ENCODE measurements at places on chromosomes 4 and X.

DNA sequence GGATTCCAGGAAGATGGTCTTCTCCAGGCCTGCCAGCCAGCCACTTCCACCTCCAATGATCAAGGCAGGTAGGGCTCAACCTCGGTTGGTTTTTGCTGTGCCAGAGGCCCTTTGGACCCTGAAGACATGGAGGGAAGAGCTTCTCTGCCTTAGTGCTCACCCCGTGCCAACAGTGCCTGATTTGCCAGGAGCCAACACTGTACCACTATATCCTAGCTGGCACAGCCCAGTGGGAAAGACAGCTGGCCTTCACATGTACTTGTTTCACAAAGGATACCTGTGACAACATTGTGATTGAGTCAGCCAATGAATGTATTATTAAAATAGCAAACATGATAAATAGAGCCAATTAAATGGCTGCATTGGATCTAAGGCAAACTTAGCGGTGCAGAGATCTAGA, 51.9 kb upstream of the PRPS1 start:
- DNase-seq, result no peak

- DNase-seq, result no peak
Measured at GRCh38 chrX:134371133-134371532, 88.8 kb upstream of the HPRT1 start.

DNA sequence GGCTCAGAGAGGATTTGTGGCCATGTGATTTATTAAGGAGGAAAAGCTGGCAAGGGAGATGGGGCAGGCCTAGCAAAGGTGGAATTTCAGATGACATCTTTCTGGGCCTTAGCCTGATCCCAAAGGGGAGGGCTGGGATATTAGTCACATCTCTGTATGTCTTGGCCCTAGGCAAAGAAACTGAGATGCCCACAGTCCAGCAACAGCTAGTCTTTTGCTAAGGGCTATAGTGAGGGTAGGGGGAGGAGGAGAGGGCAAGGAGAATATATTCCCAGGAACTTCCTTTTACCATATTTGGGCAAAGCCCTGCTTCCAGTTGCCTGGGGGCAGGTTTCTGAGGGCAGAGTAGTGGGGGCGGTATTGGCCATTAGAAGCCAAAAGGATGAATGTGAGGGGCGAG, 209.8 kb upstream of the NR3C2 start:
- DNase-seq, result no peak

DNA sequence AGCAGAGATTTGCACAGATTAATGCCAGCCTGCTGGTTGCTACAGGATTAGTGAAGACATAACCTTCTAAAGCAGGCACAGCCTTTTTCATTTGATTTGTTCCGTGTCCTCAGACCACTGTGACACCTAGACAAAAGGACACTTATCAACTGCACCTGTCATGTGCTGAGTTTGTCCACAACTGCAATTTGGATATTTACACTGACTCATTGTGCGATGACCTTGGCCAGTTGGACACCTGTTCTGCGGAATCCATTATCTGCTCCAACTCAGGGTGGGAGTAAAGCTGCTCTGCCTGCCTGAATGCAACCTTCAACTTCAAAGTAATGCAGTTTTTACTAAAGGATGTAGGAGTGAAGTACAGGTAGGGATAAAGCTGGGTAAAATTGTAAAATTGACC, 4.1 kb upstream of the NR0B1 start:
- DNase-seq, result no peak

- peak; percentile 52 for DNase-seq
Measured at GRCh38 chr4:118033148-118034052, 886 bp upstream of the NDST3 start.

DNA sequence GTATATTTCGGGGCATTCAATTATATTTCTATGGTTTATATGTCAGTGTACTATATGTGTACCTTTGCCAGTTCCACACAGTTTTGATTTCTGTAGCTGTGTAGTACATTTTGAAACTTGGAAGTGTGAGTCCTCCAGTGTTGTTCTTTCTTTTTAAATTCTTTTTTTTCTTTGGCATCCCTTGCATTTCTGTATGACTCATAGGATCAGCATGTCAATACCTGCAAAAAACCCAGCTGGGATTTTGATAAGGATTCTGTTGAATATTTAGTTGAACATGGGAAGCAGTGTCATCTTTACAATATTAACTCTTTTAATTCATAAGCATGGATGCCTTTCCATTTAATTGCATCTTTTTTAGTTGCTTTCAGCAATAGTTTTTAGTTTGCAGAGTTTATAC, 100.0 kb downstream of the SH3BGRL start:
- no peak for DNase-seq

- no peak for DNase-seq
Measured at GRCh38 chr4:123217664-123218063, 178.9 kb upstream of the SPRY1 start.

- DNase-seq, result no peak
Measured at GRCh38 chr4:169870507-169870906, 112.8 kb upstream of the HPF1 start.

DNA sequence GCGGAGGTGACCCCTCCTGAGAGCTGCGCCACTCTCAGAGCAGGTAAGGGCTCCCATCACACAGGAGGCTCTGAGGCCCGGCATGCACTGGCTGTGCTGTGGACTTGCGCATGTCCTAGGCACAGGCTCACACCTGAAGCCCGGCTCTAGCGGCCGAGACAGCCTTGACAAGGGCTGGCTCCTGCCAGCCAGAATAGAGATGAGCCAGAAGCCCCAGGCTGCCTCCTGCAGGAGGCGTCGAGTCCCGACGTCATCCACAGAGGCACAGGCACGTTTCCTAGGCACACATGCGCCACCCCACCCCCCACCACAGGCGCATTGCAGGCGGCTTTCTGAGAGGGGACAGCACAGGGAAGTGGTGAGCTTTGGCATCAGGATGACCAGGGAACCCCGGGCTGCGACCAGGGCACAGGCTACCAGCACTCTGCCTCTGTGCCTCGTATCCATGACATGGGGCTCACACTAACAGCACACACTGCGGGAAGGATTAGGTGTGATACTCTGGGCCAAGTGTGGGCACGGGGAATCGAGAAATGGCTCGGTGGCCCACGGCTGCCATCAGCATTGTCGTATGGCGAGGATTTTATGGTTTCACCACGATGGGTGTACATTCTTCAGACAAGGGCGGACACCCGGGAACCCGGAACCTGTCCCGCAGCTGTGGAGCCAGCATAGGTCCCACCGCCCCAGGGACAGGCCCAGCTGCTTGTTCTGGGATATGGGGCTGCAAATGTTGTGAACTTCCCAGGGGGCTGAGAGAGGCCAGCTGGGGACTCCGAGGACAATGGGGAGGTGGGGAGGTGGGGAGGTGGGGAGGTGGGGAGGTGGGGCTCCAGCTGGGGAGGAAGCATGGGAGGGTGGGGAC, 90.7 kb upstream of the ADRA2C start:
- no peak for DNase-seq

GRCh38 chr4:40373636-40374035, 38.5 kb downstream of the CHRNA9 start:
- DNase-seq, result no peak

DNA sequence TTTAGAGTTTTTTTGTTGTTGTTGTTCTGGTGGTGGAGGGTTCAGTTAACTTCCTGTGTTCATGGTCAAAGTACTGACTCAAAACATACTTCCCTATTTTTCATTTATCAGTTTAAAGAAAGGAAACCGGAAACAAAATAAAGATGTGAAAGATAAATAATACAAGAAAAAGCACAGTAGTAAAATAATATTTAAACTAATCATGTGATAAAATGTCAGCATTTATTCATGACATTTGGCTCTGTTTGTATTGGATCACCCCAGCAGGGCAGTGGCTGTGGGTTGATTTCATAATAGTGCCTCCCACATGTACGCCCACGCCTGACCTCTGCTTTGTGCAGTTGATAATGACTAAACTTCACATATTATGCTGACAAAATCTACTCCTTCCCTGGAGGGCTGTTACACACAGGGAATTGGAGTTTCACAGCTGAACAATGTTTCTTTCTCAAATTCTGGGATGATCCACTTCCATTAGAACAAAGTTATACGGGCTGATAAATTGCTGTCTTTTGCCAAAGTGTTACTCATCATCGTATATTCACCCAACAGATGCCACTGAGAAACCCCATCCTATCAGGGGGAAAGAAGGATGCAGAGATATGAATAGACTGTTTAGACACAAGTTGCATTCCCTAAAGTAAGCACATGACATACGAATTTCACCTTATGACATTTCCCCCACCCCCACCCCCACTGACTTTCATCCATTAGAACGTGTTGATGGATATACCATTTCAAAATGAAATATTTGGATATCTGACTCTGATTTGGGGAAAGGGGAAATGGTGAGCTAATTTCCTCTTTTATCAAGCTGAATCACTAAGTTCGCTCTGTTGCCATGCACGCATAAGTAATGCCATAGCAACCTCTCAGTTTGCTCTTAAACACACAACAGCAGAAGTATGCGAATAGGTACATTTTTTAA, 48.3 kb downstream of the AMELX start:
- no peak for DNase-seq

- no peak for DNase-seq
Measured at GRCh38 chrX:140434347-140434746, 70.5 kb downstream of the SOX3 start.

- no peak for DNase-seq
Measured at GRCh38 chr4:139154134-139154421, 22.9 kb downstream of the ELF2 start.

DNA sequence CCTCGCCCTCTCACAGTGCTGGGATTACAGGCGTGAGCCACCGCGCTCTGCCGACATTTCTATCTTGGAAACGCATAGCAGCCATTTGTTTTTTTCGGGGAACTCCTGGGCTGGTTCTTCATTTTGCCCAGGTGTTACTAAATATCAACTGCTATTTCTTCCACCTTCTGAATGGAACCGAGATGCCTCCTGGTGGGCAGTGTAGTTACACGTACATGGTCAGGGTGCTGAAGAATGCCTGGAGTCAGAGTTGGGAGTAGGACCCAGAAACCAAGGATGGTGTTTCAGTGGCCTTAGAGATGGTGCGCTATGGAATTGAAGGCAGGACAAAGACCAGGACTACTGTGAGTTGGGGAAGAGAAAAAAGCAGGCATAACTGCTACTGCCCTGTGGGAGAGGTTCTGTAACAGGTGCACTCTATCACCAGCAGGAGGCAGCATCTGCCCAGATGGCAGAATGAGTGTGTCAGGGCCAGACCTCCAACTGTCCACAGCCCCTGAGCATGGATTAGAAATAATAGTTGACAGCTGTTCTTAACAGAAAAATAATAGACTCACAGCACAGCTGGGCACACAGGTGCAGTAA, 81.7 kb downstream of the ZC4H2 start:
- DNase-seq, result no peak

DNA sequence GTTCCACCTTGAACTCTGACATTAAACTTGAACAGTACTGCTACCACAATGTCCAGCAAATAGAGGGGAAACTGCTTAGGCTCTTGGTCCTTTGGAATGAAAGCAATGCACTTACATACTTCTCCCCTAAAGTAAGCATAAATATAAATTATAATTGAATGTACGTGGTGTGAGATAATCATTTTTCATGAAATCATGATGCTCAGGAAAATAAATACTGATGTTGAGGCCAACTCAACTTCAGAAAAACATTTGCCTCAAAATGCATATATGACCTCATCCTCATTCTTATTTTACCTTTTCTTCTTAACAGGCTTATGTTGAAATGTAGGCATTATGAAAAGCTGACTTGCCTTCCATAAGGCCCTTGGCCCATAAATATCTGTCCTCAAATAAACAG, 166.3 kb downstream of the KDR start:
- no peak for DNase-seq

GRCh38 chr4:28883211-28883610, 1837.0 kb upstream of the PCDH7 start:
- no peak for DNase-seq

DNA sequence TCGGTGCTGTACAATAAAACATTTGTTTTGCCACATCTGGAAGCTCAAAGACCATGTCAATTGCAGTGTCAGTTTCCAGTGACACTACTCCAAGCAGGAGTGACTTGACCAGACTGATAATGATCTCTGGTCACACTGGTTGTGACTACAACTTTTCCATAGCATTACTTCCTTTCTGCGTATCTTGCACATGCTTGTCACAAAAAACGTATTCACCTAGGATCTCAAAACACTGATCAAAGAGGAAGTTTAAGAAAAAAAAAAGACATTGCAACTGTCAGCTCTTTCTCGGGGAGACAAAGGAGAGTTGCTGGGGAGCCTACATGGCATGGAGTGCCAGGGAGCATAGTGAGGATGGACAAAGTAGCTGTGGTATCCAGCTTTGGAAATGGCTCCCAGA, 60.6 kb downstream of the OPHN1 start:
- DNase-seq, result no peak

DNA sequence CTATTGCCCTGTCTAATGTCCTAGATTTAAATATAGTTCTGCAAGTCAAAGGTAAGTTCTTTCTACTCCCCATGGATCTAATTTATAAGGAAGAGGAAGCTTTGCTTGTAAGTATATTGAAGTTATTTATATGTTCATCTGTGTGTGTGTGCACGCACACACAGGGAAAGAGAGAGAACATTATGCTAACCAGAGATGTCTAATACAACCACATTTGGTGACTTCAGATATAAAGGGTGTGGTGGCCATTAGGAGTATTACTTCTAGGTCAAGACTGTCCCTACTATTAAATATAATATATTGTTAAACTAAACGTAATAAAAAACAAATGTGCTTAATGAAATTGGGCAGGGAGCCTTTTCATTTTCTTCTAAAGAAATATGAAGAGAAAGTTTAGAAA, 4.1 kb downstream of the DCK start:
- DNase-seq, result no peak

GRCh38 chr4:19301527-19301926, 950.2 kb upstream of the SLIT2 start:
- no peak for DNase-seq

GRCh38 chrX:132270699-132271098, 51.5 kb upstream of the RAP2C start:
- no peak for DNase-seq

DNA sequence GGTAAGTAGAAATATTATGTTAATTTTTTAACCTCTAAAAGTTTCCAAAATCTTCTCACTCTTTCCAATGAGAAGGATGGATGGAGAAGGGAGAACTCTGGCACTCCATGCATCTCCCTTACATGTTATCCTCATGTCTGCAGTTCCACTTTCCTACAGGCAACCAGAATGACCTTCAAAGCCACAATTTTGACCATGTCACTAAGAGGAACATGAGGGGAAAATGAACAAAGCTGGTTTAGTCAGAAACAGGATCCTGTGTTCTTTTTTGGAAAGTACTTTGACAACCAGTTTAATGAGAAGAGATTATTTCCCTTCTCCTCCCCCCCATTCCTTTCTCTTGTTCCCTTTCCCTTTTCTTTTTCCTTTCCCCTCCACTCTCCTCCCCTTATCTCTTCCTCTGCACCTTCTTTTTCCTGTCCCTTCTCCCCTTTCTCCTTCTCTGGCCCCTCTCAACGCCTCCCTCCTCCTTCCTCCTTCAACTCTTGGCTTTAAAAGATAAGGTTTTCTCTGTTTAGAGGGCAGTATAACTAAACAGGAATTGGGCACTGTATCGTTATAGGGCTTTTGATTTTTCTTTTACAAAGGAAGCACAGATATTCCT, 42.5 kb downstream of the DTHD1 start:
- no peak for DNase-seq

GRCh38 chrX:139642241-139642927, 65.6 kb downstream of the MCF2 start:
- peak; percentile 18 for DNase-seq

- no peak for DNase-seq
Measured at GRCh38 chrX:44071070-44071645, 98.0 kb upstream of the NDP start.

- no peak for DNase-seq
Measured at GRCh38 chrX:126658447-126658846, 105.8 kb upstream of the DCAF12L1 start.

GRCh38 chrX:134677332-134677731, 19.1 kb upstream of the PLAC1 start:
- DNase-seq, result no peak

GRCh38 chrX:100407147-100407783, 2.8 kb downstream of the PCDH19 start:
- DNase-seq, result no peak
